Fibroblast of skin of scalp (primary cell): ENCODE measurements at places on chromosomes 12 and 14.

DNA sequence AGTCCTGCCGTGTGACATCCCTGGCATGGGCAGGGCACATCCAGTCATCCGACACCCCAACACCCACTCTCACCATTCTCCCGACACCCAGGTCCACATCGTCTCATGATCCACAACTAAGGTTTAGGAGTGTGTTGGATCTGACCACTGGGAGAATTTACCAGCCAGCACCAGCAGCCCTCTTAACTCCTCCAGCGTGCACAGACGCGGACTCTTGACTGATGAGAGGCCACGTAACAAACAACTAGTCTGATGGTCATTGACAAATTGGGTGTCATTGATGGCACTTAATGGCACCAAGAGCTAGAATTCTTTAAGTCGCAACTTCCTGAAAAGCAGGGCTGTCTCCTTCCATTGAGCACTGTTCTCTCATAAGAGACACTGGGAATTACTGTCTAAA is 203.0 kb upstream of the SFSWAP start:
- DNase-seq = no peak

DNA sequence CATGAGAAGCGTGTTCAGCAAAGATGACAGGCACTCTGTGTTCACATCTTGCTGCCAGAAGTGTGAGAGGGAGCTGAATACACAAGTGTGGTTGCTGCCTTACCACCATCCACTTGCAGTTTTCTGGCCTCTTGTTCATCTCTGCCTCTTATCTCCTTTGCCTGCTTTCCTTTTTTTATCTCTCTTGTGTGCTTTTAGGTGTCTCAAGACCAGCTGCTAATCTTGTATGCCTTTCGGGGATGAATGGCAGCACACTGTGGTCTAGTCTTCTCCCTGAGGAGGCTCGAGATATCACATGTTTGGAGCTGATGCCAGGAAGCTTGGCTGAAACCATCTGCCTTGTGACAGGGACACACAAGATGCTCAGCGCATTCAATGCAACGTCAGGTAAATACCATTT is 17.2 kb downstream of the FAM234B start:
- DNase-seq = no peak

GRCh38 chr14:55976219-55976618 is 142.0 kb upstream of the PELI2 start:
- no peak for DNase-seq

DNA sequence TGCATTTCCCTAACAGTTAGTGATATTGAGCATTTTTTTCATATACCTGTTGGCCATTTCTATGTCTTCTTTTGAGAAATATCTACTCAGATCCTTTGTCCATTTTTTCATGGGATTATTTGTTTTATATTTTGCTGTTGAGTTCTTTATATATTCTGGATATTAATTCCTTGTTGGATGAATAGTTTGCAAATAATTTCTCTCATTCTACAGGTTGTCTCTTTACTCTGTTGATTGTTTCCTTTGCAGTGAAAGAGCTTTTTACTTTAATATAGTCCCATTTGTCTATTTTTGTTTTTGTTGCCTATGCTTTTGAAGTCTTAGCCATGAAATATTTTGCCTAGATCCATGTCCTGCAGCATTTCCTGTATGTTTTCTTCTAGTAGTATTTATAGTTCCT is 11.5 kb upstream of the SLC4A8 start:
- DNase-seq = no peak

GRCh38 chr12:97989366-97989940 is 525.9 kb upstream of the TMPO start:
- no peak for DNase-seq

DNA sequence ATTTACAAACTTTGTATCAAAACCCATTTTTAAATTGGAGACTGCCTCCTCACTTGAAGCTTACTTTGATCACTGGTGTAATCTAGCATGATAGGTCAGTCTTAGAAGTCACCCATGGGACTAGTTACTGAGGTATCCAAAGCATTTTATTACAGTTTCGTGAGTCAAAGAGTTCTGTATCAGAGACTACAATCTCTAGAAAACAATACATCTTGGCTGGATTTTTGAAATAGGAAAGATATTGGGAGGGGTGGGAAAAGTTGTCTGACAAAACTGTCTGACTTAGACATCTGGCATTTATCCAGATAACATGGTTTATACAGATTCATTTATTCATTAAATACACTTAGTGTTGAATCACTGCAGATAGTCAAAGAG is 173.5 kb upstream of the PDZRN4 start:
- peak; percentile 57 for DNase-seq

GRCh38 chr12:116552773-116553373 is 6.3 kb upstream of the MAP1LC3B2 start:
- DNase-seq = peak; percentile 63

GRCh38 chr14:50520947-50521815 is 11.2 kb downstream of the MAP4K5 start:
- peak; percentile 87 for DNase-seq

DNA sequence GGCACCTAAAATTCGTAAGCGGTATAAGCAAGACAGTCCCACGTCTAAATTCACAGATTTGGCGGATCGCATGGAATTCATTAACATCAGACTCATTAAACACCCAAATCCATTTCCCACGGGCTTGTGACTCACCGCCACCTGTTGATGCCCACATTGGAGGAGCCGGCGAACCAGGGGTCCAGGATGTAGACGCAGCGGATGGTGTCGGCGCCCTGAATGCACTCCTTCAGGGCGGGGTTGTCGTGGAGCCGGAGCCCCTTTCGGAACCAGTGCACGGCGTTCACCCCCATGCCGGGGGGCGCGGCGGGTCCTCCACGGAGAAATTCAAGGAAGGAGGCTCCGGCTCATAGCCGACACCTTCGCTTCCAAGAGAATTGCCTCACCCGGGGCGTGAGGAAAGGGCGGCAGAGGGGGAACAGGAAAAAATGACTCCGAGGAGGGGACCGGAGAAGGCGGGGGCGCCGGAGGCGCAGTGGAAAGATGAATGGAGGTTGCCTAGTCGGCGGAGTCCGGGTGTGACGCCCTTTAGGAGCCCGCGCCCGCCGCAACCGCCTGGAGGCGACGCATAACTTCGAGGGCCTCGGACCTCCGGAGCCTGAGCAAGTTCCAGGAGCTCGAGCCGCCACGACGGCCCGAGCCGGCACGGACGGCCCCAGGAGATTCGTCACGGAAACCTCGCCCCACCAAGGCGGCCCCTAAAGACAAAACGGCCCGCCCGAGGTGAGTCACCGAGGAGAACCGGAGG is 506 bp downstream of the CRY1 start:
- DNase-seq = peak; percentile 11

DNA sequence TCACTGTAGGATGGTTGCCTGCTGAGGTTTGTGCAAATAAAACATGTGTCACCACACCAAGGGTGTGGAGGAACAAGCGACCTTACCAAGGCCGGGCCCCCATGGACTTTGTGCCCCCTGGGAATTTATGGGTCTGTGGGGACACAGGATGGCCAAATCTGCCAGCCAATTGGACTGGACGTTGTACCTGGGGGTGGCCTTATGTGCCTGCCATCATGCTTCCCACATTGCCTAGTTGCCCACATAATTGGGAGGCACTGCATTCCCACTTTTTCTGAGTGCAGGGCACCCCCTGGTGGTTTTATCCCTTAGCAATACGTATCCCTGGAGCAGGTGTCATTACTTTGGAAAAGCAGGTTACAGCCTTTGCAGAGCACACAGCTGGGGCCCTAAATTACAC is 92.6 kb upstream of the TMPO start:
- DNase-seq = no peak
